ENCODE measurements at places on chromosomes 4 and X.

- no peak for DNase-seq
Observed at GRCh38 chr4:54098375-54098774, 1.6 kb upstream of the GSX2 start.

DNA sequence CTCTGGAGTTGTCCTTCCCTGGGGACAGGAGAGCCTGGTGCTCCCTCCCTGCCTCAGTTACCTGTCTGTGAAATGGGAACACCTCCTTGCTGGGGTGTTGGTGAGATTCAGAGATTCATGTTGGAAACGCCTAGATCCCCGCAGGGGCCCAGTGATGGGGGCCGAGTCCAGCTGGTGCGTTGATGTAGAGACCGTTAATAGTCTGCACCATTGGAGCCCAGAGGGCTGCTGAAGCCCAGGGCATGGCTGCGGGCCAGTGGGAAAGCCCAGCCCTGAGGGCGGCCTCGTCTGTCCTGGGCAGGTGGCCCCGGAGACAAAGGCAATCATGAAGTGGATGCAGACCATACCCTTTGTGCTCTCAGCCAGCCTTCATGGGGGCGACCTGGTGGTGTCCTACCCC, 14.4 kb downstream of the CPZ start:
- DNase-seq = no peak

DNA sequence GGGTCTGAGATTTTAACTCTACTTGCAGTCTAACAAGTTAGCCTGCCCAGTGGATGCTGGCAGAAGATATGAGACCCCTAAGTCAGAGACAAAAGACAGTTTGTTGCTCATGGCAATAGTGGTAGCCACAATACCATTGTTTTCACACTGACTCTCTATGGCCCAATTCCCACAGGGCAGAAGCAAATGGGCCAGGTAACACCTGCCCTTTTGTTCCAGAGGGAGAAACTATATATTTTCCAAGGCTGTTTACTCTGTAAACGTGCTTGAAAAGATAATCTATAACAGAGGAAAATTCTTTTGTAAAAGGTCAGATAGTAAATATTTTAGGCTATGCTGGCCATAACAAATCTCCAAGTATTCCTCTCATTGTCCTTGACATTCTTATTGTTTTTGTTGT, 57.2 kb upstream of the NPNT start:
- no peak for DNase-seq

GRCh38 chr4:145489556-145489955, 7.9 kb downstream of the SMAD1 start:
- DNase-seq = no peak

DNA sequence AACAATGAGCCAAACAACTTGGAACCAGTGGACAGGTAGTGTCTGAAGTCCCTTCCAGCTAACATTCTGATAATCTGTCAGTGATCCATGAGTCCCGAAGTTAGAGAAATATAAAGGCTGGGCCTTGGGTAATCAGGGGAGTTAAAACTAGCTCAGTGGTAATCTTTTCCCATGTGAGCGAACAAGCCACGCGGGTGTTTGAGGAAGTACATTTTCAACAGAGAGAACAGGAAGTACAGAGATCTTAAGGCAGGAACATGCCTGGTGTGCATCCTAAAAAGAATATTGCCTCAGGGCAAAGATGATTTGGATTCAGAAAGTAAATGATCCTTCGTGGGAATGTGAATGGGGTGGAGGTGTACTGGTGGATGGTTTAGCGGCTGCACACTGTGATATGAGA, 42.9 kb downstream of the FNIP2 start:
- DNase-seq = no peak

- DNase-seq = no peak
Observed at GRCh38 chr4:60216752-60217151, 983.4 kb upstream of the ADGRL3 start.

DNA sequence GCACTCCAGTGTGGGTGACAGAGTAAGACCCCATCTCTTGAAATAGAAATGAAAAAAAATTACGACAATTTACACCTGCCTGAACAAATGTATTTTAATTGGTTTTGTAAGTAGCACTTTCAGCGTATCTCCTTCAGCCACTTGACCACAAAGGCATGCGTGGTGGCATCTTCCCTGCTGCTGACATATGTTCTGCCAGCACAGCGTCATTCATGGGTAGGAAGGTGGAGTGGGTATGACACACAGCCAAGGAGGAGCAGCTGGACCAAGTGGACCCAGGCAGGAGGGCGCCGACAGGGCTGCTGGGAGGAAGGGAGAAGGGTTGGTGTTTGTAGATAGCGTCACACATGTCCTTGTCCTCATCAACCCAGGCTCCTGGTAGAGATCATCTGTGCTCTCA, 28.6 kb upstream of the CLDN34 start:
- DNase-seq = no peak

Measured in activated naive CD4-positive, alpha-beta T cell (primary cell).